ENCODE measurements at places on chromosomes 5 and 9.

DNA sequence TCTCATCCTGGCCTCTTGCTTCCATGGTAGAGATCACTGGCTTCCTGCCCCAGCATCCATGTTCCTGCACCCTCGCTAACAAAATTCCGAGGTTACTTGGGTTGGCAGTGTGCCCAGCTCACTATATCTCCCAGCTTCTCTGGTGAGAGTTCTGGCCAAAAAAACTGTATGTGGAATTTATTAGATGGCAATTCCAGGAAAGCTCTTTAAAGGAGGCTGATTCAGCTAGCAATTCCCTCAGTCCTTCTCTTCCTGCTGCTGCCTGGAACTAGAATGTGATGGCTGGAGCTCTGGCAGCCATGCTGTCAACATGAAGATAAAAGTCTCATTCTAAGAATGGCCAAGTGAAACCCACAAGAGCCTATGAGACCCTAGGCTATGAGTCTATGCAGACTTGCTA is 88.8 kb downstream of the SECISBP2 start:
- DNase-seq: no peak

GRCh38 chr5:80963966-80964481 is 3.9 kb downstream of the RASGRF2 start:
- DNase-seq: no peak

GRCh38 chr9:90069085-90069484 is 464.3 kb downstream of the GADD45G start:
- no peak for DNase-seq

DNA sequence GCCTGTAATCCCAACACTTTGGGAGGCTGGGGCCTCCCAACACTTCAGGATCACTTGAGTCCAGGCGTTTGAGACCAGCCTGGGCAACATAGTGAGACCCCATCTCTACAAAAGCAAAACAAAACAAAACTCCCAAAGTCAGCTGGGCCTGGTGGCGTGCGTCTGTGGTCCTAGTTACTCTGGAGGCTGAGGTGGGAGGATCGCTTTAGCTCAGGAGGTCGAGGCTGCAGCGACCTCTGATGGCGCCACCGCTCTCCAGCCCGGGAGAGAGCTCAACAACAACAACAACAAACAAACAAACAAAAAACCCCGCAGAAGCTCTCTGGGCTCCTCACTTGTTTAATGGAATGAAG is 528 bp downstream of the ACOT12 start:
- no peak for DNase-seq

GRCh38 chr5:98104454-98105188 is 668.8 kb upstream of the RGMB start:
- DNase-seq: no peak

DNA sequence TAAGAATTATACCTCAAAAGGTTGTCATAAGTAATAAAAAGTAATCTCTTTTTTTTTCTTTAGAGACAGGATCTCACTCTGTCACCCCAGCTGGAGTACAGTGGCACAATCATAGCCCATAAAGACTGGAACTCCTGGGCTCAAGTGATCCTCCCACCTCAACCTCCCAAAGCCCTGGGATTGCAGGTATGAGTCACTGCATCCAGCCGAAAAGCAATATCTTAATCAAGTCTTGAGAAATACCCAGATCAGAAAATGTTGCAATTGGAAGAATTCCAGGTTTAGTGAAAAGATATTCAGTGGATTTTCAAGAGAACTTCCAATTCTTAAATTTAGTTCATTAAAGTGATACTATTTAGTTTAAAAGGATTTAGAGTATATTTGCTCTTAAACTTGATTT is 40.9 kb upstream of the IDNK start:
- DNase-seq: no peak

DNA sequence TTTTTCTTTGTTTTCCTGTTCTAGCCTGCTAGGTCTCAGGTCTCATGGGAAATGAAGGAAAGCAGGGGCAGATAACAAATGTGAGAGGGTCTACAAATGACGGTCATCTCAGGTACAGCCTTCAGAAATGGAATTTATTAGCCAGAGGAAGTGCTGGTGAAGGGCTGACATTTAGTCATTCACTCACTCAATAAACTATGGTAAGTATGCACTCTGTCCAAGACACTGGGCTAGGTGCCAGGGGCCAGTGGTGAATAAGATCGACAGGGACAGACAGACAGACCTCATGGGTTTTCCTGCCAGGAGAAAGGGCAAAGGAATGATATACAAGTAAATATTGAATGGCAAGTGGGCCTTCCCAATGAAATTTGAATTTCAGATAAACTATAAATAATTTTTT is 6.3 kb downstream of the PDE6A start:
- DNase-seq: no peak

DNA sequence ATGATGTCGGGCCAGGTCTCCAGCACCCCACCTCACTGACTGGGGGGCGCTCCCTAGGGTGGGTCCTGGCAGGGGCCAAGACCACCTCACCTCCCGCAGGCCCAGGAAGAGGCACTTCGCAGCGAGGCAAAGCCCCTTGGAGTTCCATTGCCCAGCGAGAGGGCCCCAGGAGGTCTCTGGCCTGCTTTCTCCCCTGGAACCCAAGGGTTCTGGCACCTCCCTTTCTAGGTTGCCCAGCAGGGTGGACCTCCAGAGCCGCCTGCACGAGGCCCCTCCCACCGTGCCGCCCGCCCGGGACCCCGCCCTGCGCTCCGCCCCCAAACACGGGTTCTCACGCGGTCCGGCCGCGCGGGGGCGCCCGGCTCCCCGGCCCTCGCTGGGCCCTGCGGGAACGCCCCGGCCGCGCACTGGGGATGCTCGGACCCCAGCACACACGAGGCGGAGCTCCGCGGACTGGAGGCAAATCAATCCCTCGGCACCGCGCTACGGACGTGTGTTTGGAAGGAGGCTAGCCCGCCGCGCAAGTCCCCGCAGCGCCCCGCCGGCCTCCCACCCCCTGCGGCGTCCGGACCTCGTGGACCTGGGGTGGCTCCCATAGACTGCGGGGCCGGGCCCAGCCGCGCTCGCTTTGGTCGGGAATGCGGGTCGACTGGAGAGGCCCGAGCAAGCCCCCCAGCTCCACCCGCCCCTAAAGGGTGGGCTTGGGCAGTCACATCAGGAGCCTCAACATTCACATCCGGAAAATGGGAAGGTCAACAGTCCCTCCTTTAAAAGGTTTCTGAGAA is 99.5 kb upstream of the LMX1B start:
- peak; percentile 65 for DNase-seq

DNA sequence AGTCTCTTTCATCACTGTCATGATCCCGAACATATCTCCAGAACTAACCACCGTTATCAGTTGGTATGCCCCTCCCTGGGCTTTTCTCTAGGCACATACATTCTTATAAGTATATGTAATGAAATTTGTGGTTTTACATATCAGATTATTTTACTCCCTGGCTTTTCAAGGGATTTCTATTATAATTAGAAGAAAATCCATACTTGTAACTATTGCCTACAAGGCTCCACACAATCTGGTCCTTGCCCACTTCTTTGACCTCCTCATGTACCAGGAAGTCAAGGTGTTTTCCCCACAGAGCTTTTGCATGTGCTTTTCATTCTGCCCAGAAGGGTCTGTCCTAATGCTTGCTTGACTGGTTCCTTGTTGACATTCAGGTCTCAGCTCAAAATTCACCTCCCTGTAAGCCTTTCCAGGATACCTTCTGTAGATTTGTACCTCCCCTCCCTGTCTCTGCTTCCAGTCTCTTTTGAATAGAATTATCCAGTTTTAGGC is 33.6 kb upstream of the HSD17B4 start:
- DNase-seq: no peak

DNA sequence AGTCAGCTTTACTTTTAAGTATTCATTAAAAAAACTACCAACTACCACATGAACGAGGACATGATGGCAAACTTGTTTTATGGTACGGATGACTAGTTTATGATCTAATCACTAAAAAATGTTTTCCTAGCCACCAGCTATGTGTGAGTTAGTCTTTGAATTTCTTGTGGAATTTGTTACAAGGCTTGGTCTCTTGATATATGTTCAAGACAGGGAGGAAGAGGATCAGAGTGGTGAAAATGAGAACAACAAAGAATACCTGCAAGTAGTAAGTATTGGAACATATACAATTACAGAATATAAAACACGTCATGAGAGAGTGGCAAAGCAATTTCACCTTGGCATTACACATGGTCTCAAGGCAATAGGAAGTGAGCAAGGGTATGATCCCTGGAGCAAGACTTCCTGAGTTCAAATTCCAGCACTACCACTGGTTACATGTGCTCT is 548.6 kb upstream of the TLE4 start:
- no peak for DNase-seq

DNA sequence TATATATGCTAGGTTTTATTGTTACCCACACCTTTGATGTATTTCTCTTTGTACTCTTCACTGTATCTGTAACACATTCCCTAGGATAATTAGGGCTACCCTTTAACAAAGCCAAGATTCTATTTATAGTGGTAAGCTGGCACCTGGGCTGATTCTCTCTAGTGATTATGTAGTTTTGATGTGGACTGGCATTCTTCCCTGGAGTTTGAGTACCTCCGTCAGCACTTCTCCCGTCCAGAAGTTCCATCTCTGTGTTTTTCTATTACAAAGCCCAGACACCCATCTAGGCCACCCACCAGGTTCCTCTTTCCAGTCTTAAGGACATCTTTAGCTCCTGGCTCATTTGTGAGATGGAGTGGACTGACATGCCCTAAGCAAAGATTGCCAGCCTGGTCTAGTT is 55.9 kb upstream of the CDKN2B start:
- DNase-seq: no peak

- no peak for DNase-seq
Observed at GRCh38 chr5:124261848-124262247, 484.6 kb downstream of the ZNF608 start.

DNA sequence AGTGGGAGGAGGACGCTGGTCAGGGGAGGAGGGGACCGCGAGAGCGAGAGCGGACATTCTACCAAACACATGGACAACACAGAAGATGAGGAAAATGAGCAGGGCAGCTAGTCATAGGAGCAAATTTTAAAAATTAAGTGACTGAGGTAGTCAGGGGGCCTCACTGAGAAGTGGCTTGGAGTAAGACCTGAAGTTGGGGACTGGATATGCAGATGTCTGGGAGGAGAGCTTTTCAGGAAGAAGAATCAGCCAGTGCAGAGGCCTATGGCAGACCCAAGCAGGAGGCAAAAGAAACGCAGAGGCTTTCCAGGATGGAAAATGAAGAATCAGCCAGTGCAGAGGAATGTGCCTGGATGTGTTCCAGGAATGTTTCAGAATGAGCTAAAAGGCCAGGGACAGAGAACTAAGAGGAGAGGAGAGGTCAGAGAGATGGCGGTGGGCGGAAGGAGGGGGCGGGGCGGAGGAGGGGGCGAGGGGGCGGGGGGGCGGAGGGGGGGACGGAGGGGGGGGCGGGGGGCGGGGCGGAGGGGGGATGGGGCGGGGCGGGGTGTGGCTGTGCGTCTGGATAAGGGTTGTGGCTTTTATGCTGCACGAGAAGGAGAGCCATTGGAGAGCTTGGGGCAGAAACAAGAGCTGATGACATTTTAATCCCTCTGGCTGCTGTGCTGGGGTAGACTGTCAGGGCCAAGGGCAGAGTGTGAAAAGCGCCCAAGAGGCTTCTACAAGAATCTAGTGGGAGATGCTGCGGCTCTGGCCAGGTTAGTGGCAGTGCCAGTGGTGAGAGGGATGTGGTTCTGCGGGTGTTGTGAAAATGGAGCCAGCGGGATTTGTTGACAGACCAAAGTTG is 129.6 kb downstream of the KCNIP1 start:
- no peak for DNase-seq

DNA sequence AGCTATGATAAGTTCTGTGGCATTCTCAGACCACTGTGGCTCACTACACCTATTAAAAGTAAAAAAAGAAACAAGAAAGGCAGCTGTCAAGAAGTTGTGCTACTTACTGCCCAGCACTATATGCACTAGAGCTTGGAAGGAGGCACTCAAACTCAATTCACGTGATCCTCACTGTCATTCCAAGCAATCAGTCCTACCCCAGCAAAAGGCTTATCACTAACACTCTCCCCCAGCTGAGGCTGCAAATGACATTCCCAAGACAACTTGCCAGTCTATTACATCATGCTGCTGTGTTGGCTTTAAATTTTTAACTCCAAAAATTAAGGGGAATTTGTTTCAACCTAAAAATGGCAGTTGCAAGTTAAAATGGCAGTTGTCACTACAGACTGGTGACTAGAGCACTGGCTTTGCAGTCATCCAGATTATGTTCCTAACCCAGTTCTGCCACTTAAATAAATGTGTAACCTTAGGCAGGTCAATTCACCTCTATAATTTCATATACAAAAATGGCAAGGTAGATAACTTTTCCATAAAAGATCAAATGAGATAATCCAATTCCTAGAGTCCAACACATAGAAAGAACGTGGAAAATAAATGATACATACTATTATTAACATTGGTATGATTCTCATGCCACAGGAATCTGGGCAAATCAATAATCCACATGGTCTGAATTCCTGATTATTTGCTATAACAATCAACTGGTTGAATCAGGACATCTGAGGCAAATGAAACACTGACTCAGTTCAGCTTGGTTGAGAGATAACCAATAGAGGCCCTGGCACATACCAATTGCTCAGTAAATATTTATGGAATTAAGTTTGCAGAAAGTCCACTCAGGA is 52.4 kb downstream of the FBXW11 start:
- DNase-seq: no peak

GRCh38 chr9:128643519-128644300 is 12.9 kb downstream of the DYNC2I2 start:
- no peak for DNase-seq

- no peak for DNase-seq
Observed at GRCh38 chr5:50969151-50970031, 303.0 kb downstream of the PARP8 start.

DNA sequence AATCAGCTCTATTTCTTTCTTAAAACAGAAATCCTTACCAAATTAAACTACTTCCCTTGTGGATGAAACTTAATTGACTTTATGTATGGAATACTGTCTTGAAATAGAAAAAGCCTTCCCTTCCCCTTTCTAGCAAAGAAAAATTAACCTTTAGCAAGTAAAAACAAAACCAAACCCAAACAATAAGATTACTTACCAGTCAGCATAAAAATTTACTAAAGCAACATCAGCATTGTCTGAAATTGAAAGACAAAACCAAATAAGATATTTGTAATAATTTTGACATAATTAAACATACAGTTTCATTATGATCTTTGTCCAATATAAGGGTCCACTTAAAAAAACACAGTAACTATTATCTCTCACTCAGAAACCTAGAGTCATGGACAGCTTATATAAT is 41.2 kb downstream of the ERP44 start:
- DNase-seq: no peak

GRCh38 chr5:52692606-52693005 is 95.1 kb upstream of the ITGA1 start:
- no peak for DNase-seq

GRCh38 chr9:3468421-3469205 is 57.2 kb downstream of the RFX3 start:
- no peak for DNase-seq

DNA sequence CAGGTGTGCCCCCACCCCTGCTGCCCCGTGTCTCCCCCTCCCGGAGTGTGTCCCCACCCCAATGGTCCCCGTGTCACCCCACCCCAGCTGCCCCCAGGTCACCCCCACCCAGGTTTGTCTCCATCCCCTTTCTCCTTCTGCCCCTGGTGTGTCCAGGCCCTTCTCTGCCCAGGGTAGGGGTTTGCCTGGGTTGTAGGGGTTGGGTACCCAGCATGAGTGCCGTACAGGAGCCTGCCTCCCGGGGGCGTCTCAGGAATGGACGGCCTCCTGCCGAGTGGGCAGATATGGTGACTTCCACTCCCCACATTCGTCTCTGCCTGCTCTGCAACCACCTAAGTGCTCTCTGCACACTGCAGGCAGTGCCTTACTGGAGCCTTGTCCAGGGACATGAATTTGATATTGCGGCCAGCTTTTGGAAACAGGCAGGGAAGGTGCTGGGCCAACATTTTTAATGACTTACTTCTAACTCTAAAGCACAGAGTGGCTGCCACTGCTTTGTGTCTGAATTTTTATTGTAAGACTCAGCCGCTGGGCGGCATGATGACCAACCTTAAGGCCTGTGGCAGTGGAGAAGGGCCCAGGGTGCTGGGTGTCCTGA is 6.7 kb downstream of the LRRC14B start:
- no peak for DNase-seq
